IMR-90 (cell line): ENCODE measurements at places on chromosomes 1 and 21. TPM values are rescaled to one million over a fixed set of nuclear protein-coding genes. Genes with fewer than 3 reads are reported as not detected.

- DNase-seq, result no peak
Observed at GRCh38 chr1:234315588-234315987, 57.7 kb upstream of the COA6 start.

GRCh38 chr1:75503221-75503974 is 107.5 kb downstream of the SLC44A5 start:
- DNase-seq, result no peak

DNA sequence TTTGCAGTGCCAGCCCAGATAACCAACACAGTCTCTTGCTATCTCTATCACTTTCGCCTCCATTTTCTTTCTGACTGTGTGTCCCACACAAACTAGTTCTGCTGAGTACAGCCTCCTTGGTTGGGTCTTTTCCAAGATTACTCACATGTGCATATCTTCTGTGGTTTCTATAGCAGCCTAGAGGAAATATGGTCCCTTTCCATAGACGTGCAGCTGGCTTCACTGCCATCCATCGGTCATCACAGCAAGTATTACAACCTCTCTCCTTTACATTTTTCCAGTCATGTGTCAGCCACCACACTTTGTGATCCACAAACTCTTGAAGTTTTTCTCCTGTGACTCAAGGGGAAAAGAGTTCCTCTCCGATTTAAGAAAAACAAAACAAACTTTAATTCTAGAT is 893.4 kb upstream of the ADGRL4 start:
- peak; percentile 100 for DNase-seq

GRCh38 chr1:43554444-43554992 is 23.8 kb downstream of the PTPRF start:
- peak; percentile 50 for DNase-seq

- DNase-seq, result peak; percentile 35
Observed at GRCh38 chr1:92447033-92447681, 39.6 kb downstream of the GFI1 start.

DNA sequence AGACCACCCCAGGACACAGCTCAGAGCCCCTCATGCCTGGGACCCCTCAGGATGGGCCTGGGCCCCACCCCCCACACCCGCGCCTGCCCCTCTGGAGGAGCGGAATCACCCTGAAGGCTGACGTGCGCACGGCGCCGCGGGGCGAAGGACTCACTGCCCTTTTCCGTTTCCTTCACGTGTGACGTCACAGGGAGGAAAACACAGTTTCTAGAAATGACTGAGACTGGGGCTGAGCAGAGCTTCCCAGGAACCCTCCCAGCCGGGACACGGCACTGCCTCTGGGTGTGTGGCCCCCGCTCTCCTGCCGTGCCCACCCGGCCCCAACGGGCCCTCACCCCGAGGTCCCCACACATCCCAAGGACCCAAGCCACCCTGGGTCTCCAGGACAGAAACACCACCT is 5.4 kb upstream of the TNFRSF4 start:
- DNase-seq, result no peak

- no peak for DNase-seq
Observed at GRCh38 chr1:89608984-89609725, 23.8 kb upstream of the LRRC8C start.

DNA sequence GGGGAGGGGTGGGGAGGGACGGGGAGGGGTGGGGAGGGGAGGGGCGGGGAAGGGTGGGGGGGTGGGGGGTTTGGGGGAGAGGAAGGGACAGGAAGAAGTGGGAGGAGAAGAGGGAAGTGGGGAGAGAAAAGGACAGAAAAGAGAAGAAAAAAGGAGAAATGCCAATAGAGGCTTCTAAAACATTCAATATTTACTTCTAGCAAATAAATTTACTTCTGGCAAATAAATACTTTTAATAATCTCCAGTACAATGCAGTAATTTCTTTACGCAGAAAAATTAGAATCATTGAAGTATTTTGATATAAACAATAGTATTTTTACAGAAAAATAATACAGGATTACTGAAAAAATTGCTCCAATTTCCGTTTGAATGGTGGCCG is 9.4 kb upstream of the GPR161 start:
- no peak for DNase-seq

DNA sequence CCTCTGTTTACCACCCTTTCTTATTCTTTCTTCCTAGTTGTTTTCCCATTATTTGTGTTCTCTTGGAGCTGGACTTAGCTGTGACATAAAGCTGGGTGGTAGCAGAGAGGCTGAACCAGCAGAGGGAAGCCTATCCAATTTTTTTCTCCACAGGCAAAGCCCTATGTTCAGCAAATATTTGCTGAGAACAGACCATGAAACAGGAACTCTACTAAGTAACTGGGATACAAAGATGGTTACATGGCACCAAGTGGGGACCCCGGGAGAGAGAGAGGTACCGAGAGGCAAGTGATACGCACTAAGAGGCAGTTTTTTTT is 6.6 kb downstream of the CFAP141 start:
- DNase-seq, result peak; percentile 29

- DNase-seq, result peak; percentile 13
Observed at GRCh38 chr1:213014642-213015041, 1.0 kb downstream of the ANGEL2 start.

DNA sequence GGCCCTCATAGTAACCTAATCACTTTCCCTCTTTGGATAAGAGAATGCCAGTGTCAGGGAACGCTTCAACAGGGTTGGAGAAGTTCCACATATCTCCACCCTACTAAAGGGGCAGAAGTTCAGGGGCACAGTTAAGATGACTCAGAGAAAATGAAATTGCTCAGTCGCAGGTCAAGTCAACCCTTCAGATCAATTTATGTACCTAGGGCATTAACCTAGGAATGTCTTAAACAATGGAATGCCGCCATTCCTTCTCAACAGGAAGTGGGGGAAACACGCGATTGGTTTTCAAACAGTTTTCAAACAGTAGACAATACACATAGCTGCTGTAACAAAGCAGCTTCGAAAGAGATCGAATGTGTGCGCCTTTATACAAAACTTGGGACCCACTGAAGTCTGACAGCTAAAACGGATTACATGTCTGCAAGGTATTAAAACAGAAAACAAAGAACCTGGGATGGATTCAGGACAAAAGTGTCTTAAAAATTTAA is 897 bp downstream of the SLC25A24 start:
- peak; percentile 23 for DNase-seq

DNA sequence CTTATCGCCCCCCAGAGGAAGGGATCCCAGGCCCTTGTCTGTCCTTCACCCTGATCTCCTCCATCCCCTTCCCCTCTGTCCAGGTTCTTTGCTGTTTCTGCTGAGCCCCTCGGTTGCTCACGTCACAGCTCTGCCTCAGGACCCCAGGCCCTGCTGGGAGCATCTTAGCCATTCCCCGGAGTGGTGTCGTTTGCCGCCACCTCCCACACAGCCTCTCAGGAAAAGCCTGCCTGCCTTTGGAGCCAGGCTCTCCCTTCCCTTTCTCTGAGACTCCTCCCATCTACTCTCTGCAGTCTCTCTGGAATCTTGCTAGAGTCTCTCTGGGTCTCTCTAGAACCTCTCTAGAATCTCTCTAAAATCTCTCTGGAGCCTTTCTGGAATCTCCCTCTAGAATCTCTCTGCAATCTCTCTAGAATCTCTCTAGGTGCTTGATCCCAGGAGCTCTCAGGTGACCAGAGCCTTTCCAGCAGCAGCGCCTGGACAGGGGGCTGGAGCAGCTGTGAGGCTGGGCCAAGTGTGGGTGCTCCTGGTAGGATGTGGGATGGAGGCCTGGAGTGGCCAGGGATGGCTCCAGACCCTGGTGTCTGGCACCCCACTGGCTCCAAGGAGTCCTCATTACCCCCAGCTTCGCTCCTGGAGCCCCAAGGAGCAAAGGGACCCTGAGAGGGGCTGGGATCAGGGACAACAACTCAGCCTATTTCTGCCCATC is 283.2 kb upstream of the VAMP3 start:
- DNase-seq, result no peak

DNA sequence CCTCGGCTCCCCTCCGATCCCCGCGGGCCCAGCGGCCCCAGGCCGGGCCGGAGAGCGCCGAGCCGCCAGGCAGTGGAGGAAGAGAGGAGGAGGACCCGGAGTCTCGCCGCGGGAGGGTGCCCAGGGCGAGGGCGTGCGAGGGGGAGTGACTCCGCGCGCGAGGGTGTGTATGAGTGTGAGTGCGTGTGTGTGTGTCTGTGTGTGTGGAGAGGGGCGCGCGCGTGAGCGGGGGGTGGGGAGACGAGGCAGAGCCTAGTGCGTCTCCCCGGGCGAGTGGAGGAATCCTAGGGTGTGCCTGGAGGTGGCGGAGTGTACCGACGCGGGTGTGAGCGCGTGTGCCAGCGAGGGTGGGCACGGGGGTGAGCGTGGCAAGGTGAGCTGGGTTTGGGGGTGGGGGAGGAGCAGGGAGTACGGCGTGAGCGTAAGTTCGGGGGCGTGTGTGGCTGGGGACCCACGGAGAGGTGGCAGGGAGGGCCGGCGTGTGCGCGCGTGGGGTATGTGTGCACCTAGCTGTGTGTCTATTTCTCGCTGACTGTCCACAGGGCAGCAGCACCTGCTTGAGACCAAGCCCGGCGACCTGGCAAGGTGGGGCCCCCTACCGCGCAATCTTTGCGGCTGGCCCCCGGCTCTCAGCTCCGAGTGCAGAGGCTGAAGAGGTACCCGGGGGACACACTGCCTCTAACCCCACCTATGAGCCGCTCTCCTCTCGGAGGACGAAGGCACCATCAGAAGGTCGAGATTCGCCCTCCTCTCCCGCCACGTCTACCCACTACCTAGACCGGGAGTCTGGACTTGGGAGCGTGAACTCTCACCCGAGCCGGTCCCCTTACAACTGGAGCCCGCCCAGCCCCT is 784 bp upstream of the KCND3 start:
- no peak for DNase-seq

- no peak for DNase-seq
Observed at GRCh38 chr1:11071463-11072215, 11.8 kb upstream of the SRM start.

Gene OR2T29
- not detected in 2 replicates for polyA plus RNA-seq

Gene PDZK1
- polyA plus RNA-seq, result 1.6 and 2.1 TPM in 2 replicates

Gene ALX3
- polyA plus RNA-seq, result not detected in 2 replicates

Gene ELF3
- polyA plus RNA-seq, result 0.19 and 0.38 TPM in 2 replicates

Gene NOTCH2
- 37.4 and 40.4 TPM in 2 replicates for polyA plus RNA-seq

Gene LMOD1
- 48.6 and 51.7 TPM in 2 replicates for polyA plus RNA-seq

Gene B3GALNT2
- 9.5 and 11.0 TPM in 2 replicates for polyA plus RNA-seq

Gene SYT14
- 0.14 and 0.16 TPM in 2 replicates for polyA plus RNA-seq

Gene PDPN
- polyA plus RNA-seq, result 0.16 and 0.31 TPM in 2 replicates

Gene SPOCD1
- 132 and 135 TPM in 2 replicates for polyA plus RNA-seq

Gene FCRL1
- polyA plus RNA-seq, result not detected in 2 replicates

Gene C2CD2
- polyA plus RNA-seq, result 10.6 and 15.6 TPM in 2 replicates
